A172 (cell line): ENCODE measurements at places on chromosomes 5 and 9. TPM values are rescaled to one million over a fixed set of nuclear protein-coding genes. Genes with fewer than 3 reads are reported as not detected.

The NEUROG1 gene
- total RNA-seq, result not detected in 2 replicates

The SIT1 gene
- total RNA-seq, result not detected in 2 replicates

The FBLL1 gene
- total RNA-seq, result 0.17 TPM in 1 of 2 replicates, not detected in the other

The ACTBL2 gene
- 0.05 TPM in 1 of 2 replicates, not detected in the other for total RNA-seq

The BNC2 gene
- 9.9 and 10.9 TPM in 2 replicates for total RNA-seq

The SLC23A1 gene
- not detected in 2 replicates for total RNA-seq

The CDO1 gene
- not detected in 2 replicates for total RNA-seq

The MARCHF11 gene
- total RNA-seq, result not detected in 2 replicates

The CER1 gene
- not detected in 2 replicates for total RNA-seq

The PCDHB10 gene
- 3.9 and 7.1 TPM in 2 replicates for total RNA-seq

The TMEFF1 gene
- total RNA-seq, result 8.6 and 16.3 TPM in 2 replicates

The OBP2B gene
- total RNA-seq, result not detected in 2 replicates

The SPATA31E1 gene
- not detected in 2 replicates for total RNA-seq
